AG09319 (cell line): ENCODE measurements at places on chromosomes 11 and 22.
A peak's percentile ranks its signal among the peaks of the same experiment; 100 is the strongest.

DNA sequence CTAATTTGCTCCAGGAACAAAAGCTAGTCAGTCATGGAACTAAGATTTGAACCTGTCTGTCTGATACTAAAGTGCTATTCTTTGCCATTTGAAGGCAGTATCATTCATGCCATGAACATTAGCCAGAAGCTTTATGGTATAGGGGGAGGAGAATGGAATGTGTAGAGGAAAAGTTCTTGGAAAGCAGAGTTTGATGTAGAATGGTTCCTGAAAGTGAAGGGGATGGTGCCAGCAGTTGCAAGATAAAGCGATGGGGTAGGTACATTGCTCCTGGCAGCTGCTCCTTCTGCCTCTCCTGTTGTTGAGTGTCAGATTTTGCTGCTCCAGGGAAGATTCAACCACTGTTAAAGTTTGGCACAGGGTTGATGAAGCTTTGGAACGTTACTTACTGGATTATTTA is 53.4 kb downstream of the ARHGAP42 start:
- no peak for DNase-seq

GRCh38 chr11:122159173-122159721 is 43.2 kb upstream of the BLID start:
- DNase-seq: no peak

DNA sequence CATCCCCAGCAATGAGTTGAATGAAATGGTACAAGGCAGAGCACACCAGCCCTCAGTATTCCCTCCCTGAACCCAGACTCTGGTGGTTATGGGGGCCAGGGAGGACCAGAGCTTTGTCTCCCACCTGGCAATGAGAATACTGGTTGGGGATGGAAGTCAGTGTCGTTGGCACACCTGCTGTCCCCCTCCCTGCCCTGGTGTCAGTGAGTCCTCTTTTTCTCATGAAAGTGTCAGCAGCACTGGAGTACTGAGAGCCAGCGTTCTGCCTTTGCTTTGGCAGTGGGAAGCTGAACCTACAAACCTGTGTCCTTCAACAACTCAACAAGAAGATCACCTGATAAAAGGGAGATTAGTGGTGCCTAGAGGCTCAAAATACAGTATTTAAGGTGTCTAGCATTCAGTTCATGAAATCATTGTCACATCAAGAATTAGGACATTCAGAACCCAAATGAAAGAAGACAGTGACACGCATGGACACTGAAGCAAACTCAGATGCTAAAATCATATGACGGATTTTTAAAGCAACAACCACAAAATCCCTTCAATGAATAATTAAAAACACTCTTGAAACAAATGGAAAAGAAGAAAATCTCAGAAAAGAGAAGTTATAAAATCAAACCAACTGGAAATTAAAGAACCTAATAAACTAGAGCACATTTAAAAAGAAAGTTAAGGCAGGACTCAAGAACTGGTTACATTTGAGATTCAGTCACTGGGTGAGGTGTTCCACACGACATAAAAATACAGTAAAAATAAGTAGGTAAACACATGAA is 77.5 kb upstream of the VPREB1 start:
- no peak for DNase-seq

DNA sequence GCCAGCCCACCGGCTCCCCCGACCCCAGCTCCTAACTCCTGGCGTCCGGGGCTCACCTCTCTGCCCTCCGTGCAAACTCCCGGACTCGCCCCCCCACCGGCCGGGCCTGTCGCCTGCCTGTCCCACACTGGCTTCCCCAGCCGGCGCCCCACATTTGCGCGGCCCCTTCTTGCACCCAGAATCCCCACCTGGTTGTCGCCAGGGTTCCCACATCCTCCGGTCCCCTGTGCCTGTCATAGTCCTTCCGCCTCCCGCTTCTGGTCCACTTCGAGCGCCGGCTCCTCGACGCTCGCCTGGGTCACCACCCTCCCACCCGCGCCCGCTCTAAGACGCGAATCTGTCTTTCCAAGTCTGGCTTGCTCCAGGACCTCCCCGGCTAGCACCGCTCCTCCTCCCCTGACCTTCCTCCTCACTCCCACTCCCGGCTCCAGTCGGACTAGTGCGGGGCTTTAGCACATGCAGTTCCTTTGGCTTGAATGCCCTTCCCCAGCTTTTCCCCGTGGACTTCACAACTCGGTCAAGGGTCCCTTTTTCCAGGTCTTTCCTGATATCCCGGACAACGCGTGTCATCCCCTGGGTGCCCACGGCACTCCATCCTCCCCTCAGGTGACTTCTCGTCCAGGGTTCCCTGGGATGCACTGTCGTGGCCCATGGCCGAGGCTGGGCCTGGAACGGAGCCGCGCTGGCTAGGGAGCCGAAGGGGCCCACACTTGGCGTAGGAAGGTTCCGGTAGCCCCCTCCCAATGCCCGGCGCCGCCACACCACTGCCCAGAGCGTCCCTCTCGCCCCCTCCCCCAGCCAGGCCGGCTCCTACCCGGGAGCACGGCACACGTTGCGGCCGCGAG is 635 bp downstream of the SCARF2 start:
- DNase-seq: no peak

DNA sequence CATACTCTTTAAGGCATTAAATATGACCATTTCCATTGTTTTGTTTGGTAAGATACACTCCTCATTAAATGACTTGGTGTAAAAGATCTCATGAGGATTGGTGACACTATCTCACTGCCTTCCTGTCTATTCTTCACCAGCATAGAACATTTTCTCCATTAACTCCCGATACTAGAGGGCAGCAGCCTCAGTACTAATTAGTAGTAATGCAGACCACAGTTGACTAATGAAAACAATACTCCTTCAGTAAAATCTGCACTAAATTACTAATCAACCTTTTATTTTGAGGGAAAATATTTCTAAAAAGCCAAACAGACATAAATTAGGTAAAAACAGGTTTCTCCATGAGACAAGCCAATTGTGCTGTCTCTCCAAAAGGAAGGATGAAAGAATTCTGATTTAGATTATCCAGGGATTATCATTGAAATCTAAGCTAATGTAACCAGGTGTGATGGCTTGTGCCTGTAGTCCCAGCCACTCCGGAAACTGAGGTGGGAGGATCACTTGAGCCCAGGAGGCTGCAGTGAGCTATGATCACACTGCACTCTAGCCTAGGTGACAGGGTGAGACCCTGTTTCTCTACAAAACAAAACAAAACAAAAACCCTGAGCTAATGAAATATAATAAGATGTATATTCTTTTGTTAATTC is 9.4 kb downstream of the PGM2L1 start:
- peak; percentile 22 for DNase-seq

- DNase-seq: no peak
These were observed 29.6 kb downstream of the SHANK3 start for GRCh38 chr22:50702261-50702671.

DNA sequence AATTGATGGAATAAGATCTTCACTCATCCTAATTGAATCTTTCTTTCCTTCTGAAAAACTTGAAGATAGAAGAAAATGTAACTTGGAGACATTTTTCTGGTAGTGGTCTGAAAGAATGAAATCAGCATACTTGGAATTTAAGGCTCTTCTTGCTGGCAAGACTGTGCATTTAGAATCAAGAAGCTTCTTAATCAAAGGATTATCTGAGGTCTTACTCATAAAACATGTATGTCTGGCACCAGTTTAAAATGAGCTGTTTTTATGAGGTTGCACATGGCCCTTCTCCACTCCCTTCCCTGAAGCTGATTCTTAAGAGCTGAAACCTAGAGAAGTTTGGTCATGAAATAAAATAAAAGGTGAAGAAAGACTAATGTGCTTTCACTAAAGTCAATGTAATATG is 77.3 kb downstream of the ARHGEF12 start:
- DNase-seq: peak; percentile 49

DNA sequence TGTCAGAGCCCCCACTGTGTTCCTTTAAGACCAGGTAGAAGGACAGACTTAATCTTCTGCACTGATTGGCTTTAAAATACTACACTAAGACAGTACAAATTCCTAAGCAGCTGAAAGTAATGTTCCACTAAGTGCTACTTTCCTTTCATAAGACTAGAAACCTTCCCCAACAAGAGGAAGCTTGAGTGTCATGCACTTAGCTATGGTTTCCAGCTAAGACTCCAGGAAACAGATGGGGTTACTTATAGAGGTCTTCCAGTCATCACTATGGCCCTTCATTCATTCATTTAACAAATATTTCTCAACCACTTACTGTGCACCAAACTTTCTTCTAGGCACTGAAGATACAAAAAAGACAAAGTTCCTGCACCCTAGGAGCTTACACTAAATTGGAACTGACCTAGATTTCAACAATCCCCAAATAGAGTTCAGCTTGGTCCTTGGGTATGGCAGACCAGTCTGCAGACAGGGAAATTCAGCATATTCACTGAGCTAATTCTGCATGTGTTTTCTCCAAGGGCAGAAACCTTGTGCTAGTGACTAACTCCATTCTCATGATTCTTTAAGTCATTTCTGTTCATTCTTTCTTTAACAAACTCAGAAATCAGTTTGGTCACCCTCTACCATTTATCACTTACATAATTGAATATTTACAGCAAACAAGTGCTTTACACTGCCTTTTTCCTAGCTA is 178.4 kb upstream of the MTNR1B start:
- DNase-seq: no peak

GRCh38 chr11:70680781-70681281 is 282.5 kb downstream of the CTTN start:
- DNase-seq: no peak

DNA sequence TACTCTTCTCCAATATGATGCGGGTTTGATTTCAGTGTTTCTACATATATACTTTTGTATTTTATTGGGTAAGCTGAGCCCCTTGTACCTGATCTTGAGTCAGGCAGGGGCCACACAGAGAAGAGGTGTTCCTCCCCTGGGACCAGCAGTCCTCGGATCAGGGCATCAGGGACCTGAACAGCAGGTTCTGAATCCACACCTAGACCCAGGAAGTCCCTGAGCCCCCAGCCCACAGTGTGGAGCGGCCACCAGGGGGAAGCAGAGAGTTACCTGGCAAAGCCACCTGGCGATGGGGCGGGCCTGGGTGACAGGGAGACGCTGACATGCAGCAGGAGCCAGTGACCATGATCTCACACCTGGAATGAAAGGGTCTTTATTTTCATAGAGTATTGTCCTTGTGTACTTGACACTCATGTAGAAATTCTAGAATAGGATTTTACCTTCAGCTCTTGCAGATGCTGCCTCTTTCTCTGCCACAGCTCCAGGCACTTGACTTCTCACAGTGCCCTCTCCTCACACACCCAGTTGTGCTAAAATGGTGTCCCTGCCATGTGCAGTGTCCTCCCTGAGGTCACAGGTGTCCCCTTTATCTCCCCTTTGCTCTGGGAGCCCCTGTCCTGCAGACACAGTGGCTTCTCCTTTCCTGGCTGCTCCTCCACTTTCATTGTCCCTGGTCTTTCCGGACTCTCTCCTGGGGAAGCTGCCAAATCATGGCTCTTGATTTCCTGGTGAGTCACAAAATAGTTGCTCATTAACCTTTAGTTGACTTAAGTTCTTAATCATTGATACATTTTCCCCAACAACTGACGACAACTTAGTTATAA is 48.5 kb downstream of the GGTLC2 start:
- DNase-seq: no peak

DNA sequence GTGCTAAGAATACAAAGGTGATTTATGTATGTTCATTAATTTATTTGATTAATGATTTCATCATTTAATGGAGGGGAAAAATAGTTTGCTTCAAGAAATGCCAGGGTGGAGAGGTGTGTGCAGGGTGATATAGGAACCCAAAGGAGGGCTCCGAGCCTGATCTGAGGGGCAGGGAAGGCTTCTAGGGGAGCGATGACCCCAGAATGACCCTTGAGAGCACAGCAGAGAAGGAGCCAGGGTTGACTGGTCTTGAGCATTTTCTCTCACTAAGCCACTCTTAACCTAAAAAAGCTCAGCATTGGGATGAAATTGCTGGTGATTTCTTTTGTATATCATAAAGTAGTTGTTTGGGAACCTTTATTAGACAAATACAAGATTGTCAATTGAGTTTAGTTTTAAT is 35.1 kb downstream of the HIPK3 start:
- no peak for DNase-seq

- no peak for DNase-seq
These were observed 23.4 kb upstream of the PACSIN2 start for GRCh38 chr22:43038325-43038724.

GRCh38 chr11:10498022-10498400 is 42.9 kb downstream of the AMPD3 start:
- DNase-seq: no peak

DNA sequence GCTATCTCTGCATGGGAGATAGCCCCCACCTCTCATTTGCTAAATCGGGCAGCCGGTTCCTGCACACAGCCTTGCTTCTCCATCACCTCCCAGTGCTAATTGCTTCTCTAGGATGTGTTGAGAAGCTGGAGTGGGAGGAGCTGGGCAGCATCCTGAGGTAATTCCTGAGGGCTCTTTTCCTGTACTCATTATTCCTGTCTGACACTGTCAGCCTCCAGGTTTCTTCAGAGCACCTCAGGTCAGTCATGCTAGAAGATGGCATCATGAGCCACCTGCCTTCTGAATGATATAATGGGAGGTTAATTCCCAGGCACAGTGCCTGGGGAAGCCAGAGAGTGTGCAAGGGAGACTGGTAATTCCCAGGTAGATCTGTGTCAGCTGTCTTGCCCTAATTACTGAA is 133.0 kb downstream of the RAB38 start:
- no peak for DNase-seq

GRCh38 chr11:2748061-2748813 is 48.4 kb upstream of the KCNQ1OT1 start:
- no peak for DNase-seq

- no peak for DNase-seq
These were observed 16.6 kb upstream of the MOB2 start for GRCh38 chr11:1502954-1503707.

DNA sequence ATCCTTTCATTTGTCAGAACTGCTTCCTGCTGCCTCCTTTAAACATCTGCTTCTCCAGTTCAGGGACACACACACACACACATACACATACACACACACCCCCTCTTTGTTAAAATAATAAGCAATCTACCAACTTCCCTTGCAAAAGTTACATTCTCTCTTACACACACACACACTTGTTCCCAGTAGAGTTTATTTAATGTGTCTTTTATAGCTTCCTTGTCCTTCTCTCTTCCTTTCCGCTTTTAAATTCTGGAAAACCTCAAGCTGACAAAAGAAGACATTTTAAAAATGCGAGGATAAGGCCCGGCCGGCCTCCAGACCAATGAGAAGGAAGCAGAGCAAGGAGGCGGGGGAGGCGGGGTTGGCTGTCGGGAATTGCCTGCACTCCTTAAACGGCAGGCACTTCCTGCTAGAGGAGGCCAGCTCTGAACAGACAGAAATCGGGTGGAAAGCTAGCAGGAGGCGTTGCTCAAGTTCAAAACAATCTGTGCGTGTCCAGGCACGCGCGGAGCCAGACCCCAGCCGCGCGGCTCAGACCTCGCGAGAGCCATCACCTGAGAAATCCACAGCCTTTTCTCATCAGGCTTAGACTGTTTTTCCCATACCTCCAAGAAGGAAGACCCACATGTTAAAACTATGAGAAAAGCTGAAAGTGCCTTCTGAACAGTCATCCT is 99.9 kb downstream of the MAML2 start:
- peak; percentile 94 for DNase-seq

- no peak for DNase-seq
These were observed 897.9 kb upstream of the FAT3 start for GRCh38 chr11:91326751-91327150.
